ENCODE measurements at places on chromosomes 2 and 18.

DNA sequence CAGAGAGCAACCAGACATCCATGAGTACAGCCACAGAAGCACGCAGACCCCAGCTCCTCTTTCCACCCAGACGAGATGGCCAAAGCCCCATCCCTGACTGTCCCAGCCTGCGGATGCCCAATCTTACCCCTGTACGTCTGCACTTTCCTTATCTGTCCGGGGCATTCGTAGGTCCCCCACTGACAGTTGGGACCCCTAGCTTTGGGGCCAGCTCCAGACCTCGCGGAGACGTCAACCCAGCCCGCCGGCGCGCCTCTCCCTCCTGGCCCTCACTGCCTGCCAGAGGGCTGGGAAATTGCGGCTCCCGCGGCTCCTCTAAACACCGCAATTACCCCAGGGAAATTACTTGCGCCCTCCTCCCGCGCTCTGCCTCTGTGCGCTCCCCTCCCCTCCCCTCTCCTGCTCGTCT, 2.3 kb downstream of the ECEL1 start:
- no peak for DNase-seq

GRCh38 chr18:48104705-48105104, 174.2 kb upstream of the SMAD2 start:
- DNase-seq = no peak

GRCh38 chr2:164992818-164993217, 37.5 kb upstream of the SLC38A11 start:
- DNase-seq = peak; percentile 32

- no peak for DNase-seq
Observed at GRCh38 chr2:215652388-215652787, 216.5 kb upstream of the FN1 start.

DNA sequence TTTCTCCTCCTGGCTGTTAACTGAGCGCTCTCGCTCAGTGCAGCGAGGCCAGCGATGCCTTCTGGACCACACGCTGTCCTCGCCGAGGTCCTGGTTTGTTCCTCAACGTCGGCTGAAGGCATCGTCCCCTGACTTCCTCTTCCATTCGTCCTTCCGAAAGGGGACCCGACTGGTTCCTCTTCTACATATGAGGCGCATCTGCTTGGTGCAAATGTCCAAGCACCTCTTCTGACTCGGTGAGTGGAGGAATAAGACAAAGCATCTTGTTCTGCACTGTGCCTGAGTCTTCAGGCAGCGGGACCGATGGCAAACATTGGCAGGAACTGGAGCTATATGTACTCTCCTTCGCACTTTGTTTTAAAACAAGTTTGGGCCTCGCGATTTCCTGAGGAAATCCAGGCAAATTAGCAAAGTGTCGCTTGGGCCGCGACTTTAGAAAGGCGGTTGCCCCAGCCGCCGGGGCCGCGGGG, 621 bp upstream of the KCNS3 start:
- DNase-seq = no peak

GRCh38 chr2:118918017-118918416, 24.0 kb upstream of the MARCO start:
- no peak for DNase-seq

GRCh38 chr18:54278615-54279014, 9.3 kb downstream of the POLI start:
- no peak for DNase-seq

GRCh38 chr2:143371616-143372015, 242.4 kb downstream of the ARHGAP15 start:
- DNase-seq = no peak

DNA sequence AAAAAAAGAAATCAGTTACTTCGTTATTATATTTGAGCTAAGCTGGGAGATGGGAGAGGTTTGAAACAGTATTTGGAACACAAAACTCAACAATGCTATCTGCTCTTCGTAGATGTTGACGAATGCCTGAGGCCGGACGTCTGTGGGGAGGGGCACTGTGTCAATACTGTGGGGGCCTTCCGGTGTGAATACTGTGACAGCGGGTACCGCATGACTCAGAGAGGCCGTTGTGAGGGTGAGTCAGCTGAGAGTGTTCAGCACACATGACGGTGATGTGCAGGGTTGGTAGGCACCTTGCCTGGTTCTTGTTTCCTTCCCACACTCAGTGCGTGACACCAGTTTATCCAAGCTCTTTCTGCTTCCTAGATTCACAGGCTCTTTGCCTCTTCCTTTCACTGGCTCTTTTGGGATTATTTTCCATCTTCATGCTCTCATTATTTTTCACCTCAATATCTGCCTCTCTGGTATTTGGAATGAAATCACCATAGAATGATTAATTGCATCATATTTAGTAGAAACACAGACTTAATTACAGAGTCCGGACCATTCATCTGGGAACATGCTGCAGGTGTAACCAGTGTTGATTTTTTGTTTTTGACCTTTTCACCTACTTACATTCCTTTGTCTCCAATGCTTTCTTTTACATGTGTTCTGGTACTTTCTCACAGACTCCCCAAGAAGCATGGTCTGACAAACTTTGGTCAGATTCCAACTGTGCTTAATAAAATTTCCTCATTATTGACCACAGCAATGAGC, 200.6 kb upstream of the RASGRP3 start:
- peak; percentile 18 for DNase-seq

- no peak for DNase-seq
Observed at GRCh38 chr2:232888839-232889529, 18.9 kb downstream of the SNORC start.

DNA sequence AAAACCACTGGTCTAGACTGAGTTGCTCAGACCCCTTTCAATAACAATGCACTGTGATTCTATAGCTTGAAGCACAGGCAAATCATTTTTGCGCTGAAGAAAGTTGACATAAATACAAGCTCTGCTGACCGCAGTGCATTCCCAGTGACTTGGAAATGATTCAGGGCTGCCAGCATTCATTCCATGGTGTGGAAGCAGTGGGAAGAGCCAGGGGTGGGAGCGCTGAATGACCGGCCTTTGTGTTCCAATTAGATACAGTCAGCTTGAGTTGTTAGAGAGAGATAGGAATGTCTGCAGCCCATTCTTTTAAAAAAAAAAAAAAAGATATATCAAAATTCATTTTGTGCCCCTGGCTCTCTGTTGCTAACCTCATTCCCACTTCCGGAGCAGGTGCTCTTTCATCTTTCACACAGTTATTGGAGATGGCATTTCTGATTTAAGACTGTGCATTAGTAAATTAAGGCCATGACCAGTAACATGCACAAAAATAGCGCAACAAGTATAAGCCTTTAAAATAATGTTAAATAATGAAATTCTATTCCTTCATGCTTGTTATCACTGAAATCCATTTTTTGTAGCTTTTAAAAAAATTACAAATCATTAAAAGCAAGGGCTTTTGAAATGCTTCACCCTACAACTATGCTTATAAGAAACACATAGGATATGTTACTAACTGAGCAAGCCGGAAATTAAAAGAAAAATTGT, 59.4 kb upstream of the CTLA4 start:
- DNase-seq = no peak

DNA sequence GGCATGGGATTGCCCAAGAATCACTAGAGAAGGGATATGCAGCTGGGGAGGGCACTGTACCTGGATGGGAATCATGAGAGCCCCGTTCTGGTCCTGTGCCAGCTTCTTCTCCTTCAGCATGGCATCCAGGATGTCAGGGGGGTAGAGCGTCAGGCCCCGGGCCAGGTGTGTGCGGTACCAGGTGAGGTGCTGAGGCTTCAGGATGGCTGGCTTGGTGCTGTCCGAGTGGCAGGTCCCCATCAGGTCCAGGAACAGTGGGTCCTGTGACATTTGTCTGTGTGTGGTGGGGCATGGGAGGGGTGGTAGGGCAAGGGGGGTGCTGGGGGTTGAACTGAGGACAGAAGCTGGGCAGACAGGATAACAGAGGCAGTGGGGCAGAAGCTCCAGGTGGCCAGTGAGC, 13.2 kb downstream of the CFAP65 start:
- no peak for DNase-seq

- no peak for DNase-seq
Observed at GRCh38 chr2:55204536-55204935, 27.6 kb downstream of the CLHC1 start.

- no peak for DNase-seq
Observed at GRCh38 chr2:77108915-77109314, 413.3 kb downstream of the LRRTM4 start.

GRCh38 chr2:12091201-12091806, 344.9 kb downstream of the LPIN1 start:
- no peak for DNase-seq

- no peak for DNase-seq
Observed at GRCh38 chr2:37365669-37366068, 21.2 kb downstream of the QPCT start.

DNA sequence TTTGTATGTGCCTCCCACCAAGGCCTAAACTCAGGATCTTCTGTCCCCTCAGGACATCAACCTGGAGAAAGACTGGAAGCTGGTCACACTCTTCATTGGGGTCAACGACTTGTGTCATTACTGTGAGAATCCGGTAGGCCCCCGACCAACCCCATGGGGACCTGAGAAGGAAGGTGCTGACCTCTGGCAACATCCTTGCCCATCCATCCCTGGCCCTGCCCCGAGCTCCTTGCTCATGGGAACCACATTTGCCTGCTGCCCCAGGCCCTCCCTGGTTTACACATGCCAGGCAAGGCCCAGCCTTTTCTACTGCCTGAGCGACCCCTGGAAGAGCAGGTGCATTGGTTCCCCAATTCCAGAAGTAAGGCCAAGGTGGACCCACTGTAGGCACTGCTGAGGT, 125.3 kb upstream of the PPP1CB start:
- no peak for DNase-seq

DNA sequence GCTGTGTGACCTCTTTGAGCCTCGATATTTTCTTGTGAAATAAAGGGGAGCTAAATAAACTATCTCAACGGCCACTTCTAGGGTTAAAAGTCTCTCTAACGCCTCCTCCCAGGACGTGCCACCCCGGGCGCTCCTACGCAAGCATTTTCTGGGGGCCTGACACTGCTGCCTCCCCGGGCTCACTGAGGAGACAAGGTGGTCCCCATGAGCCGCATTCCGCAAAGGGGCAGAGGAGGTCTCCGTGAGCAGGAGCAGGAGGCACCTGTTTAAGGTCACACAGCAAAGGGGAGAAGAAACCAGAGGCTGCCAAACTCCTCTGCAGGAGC, 913 bp upstream of the WNT10A start:
- DNase-seq = no peak

GRCh38 chr2:23611839-23612238, 226.9 kb downstream of the KLHL29 start:
- DNase-seq = no peak

- DNase-seq = no peak
Observed at GRCh38 chr2:28160986-28161425, 231.7 kb upstream of the FOSL2 start.

DNA sequence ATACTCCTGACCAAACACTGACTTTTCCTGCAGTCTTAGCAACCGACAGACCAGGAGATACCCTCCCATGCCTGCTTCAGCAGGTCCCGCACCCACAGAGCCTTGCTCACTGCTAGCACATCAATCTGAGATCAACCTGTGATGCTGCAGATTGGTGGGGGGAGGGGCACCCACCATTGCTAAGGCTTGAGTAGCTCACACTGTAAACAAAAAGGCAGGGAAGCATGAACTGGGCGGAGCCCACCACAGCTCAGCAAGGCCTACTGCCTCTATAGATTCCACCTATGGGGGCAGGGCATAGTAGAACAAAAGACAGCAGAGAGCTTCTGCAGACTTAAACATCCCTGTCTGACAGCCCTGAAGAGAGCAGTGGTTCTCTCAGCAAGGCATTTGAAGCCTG, 109.7 kb downstream of the SP100 start:
- no peak for DNase-seq

DNA sequence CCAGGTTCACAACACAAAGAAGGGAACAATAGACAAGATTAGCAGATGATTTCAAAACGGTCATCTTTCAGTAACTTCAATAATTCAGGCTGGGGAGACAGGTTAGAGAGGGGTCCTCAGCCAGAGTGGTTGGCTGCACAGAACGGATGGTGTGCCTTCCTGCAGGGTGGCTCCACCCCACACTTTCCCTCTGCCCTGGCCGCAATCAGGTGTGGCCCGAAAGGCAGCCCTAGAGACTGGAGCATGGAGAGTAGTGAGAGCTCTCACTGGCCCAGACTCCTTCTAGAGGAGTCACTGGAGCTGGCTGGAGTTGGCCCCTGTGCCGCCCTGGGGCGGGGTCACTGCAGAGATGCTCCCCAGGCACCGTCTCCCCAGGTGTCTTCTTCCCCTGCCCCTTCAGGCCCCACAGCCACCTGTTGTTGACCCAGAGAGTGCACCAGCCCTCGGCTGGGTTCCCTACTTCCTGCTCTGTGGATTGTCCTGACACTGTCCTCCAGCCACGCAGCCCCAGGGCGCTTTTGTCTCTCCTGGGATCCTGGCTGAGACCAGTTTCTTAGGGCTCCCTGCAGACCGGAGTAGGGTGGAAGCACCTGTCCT, 126.8 kb downstream of the PXDN start:
- DNase-seq = no peak

GRCh38 chr2:122692400-122693083, 937.1 kb downstream of the TSN start:
- no peak for DNase-seq

DNA sequence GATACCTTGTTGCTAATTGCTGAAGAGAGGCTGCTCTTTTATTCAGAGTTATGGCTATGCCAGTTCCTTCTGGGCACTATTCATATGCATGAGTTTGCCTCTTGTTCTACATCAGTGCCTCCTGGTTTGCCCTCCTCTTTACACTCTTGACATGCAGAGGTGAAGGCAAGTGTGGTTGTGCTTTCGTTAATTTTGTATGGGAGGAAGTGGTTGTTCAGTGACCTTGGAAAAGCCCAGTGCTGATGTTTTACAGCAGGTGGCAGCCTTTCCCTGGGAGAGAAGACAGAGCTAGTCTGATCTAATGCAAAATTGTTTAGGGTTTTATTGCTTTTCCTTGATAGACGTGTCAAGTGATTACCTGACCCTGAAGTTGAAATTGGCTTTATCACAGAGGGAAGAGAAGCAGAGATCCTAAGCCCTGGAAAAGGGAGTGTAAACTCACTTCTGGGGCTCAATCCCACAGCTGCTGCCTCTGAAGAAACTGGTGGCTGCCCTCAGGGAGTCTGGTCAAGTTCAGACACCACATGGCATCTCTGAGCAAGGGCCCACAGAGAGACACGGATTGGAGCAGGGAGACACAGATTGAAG, 30.5 kb upstream of the VPS54 start:
- DNase-seq = peak; percentile 49

- DNase-seq = no peak
Observed at GRCh38 chr2:157785866-157786662, 90.1 kb downstream of the ACVR1 start.

- DNase-seq = no peak
Observed at GRCh38 chr18:78965917-78966792, 13.5 kb upstream of the SALL3 start.

DNA sequence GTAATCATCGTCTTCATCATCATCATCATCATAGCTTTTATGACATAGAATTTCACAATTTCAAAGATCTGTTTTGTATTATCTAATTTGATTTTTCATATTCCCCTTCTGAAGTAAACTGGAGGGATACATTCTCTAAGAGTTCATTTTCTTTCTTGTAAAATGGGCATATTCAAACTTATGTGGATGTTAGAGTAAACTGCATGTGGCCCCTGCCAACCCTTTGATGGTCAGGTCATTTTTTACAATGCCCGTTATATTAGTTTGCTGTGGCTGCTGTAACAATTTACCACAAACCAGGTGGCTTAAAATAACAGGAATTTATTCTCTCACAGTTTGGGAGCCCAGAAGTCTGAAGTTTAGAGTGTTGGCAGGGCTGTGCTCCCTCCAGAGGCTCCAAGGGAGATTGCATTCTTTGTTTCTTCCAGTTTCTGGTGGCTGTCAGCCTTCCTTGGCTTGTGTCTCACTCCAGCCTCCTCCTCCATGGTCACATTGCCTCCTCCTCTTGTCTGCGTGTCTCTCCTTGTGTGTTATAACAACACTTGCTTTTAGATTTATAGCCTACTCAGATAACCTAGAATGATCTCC, 127.5 kb upstream of the MMADHC start:
- no peak for DNase-seq

- no peak for DNase-seq
Observed at GRCh38 chr18:2448565-2449151, 122.6 kb downstream of the METTL4 start.
